Pancreas (tissue), 10 donors: ENCODE measurements at places on chromosomes 12 and 14. TPM values are rescaled to one million over a fixed set of nuclear protein-coding genes. Genes with fewer than 3 reads are reported as not detected.

Gene LMNTD1
- 0.55 TPM for total RNA-seq

Gene GZMH
- total RNA-seq: 0.67 TPM

Gene BICDL1
- 5.7 TPM for total RNA-seq

Gene PSMA6
- total RNA-seq: 70.7 TPM

Gene C3AR1
- total RNA-seq: 0.93 TPM

Gene SMCO2
- total RNA-seq: not detected

Gene SRRM4
- total RNA-seq: not detected

Gene PLCZ1
- not detected for total RNA-seq

GRCh38 chr14:89298056-89298834 is 118.8 kb downstream of the FOXN3 start:
- DNase-seq: no peak

GRCh38 chr12:45284096-45284901 is 68.4 kb downstream of the ANO6 start:
- DNase-seq: no peak

GRCh38 chr12:1369460-1369859 is 224.9 kb downstream of the FBXL14 start:
- DNase-seq: no peak

- no peak for DNase-seq
Measured at GRCh38 chr14:80356413-80356812, 145.1 kb upstream of the DIO2 start.

DNA sequence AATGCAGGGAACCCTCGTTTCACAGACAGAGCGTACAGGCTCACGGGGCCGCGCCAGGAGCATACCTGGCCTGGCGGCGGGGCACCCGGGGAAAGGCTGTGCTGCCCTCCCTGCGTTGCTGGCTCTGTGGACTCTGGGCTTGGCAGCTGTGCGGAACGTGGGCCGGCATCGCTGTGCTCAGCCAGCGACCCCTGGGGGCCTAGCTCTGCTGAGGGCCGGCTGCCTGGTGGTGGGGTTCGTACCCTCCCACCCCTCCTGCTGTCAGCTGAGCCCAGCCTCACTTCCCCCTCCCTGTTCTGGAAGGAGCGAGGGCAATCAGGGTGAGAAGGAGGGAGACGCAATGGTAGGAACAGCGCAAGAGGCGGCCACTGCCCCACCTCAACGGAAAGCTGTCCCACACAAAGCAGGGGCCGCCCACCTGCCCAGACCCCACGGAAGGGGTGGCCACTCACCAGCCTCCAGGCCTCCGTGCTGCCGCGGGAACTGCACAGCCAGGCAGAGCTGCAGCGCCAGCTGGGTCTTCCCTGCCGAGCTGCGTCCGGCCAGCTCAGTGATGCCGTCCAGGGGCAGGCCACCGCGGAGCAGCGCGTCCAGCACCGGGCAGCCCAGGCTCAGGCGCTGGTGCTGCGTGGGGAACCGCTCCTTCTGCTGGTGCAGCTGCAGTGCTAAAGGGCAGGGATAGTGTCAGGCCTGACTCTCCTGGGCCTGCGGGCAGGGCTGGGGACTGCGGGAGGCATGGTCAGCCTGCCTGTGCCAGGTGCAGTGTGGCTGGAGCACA is 8.5 kb downstream of the XRCC3 start:
- DNase-seq: peak; percentile 26

DNA sequence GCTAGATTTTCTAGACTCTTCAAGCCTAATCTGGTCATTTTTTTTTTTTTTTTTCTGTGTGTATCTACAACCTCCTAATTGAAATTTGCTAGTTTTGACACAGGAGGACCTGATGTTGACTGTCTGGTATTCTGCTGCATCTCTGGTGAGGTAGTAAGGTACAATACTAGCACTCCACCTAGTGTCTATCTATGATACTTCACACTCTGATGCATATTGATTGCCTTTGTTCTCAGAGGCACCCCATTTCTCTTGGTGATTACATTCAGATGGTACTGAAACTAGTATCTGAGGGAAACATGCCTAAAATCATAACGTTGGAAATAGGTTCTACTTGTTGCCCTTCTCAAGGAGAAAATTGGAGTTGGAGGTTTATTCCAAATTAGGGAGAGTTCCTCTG is 930.5 kb upstream of the NOVA1 start:
- no peak for DNase-seq

DNA sequence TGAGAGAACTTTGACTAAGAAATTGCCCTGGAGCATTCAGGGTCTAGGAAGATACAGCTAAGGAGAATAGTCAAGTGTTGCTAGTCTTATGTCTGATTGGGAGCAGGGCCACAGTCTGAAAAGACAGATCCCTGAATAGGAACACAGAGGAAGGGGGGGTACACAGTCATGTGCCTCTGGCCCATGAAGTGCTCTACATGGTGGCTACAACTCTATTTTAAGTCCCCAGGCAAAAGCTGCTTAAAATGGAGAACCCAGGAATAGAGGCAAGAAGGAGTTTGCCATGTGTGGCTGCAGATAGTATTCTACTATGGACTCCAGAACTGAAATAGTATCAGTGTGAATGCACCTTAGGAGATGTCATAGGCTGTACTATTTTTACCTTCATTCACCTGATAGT is 118.0 kb upstream of the NPAS3 start:
- DNase-seq: no peak

- DNase-seq: no peak
Measured at GRCh38 chr12:125161712-125162022, 96.4 kb downstream of the AACS start.

DNA sequence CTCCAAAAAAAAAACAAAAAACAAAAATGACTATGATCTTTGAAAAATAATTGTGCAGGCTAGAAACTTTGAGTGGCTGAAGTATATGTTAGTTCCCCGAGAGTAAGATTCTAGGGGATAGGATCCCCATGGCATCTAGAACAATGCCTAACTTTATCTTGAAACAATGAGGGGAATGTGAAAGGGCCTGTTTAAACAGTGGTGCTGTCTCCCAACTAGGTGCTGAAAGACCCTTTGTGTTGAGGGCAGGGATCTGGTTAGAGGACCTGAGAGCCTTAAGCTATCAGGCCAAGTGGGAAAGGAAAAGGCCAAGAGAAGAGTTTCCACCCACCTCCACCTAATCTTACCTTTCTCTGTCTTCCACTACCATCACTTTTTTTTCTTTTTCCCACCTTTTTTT is 6.8 kb upstream of the YLPM1 start:
- DNase-seq: no peak

- DNase-seq: no peak
Measured at GRCh38 chr12:108759924-108760323, 28.6 kb upstream of the CORO1C start.

GRCh38 chr14:100443603-100444002 is 120.5 kb downstream of the SLC25A47 start:
- no peak for DNase-seq

- no peak for DNase-seq
Measured at GRCh38 chr12:49543914-49544815, 5.3 kb downstream of the KCNH3 start.

DNA sequence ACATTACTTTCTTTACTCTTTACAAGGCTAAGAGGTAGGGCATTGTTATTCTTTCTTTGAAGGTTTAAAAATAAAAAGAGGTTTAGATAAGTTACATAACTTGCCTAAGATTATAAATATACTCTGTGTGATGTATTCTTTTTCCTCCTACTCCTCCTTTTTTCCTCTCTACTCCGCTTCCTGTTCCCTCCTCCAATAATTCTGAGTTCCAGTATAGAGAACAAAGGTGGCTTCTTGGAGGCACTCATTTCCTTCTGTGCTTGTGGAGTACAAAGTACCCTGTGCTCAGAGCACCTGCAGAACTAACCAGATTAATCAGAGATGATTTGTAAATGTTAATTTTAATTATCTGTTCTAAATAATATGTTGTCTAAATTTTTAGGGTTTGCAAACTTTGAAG is 11.3 kb downstream of the LRRC9 start:
- no peak for DNase-seq

- no peak for DNase-seq
Measured at GRCh38 chr12:6464531-6464930, 5.9 kb downstream of the VAMP1 start.

GRCh38 chr14:24883576-24883975 is 166.4 kb downstream of the STXBP6 start:
- DNase-seq: no peak

DNA sequence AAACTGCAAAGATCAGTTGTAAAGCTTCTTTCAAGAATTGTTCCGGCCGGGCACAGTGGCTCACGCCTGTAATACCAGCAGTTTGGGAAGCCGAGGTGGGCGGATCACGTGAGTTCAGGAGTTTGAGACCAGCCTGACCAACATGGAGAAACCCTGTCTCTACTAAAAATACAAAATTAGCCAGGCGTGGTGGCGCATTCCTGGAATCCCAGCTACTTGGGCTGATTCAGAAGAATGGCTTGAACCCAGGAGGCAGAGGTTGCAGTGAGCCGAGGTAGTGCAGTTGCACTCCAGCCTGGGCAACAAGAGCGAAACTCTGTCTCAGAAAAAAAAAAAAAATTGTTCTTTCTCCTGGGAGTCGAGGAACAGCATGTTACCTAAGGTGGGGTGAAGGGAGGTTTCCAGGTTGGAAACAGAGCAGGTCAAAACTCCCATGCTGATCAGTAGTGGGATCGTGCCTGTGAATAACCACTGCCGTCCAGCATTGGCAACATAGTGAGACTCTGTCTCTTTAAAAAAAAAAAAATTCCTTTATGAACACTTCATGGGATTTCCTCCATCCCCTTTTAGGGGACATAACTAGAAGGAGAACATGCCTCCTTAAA is 13.9 kb downstream of the FBXO34 start:
- DNase-seq: no peak

- DNase-seq: no peak
Measured at GRCh38 chr14:92314182-92314581, 8.8 kb upstream of the SLC24A4 start.

- no peak for DNase-seq
Measured at GRCh38 chr12:20451761-20452160, 83.4 kb downstream of the PDE3A start.

GRCh38 chr12:52969166-52969795 is 20.4 kb downstream of the KRT18 start:
- no peak for DNase-seq

GRCh38 chr14:27435923-27436670 is 838.3 kb upstream of the NOVA1 start:
- DNase-seq: no peak

DNA sequence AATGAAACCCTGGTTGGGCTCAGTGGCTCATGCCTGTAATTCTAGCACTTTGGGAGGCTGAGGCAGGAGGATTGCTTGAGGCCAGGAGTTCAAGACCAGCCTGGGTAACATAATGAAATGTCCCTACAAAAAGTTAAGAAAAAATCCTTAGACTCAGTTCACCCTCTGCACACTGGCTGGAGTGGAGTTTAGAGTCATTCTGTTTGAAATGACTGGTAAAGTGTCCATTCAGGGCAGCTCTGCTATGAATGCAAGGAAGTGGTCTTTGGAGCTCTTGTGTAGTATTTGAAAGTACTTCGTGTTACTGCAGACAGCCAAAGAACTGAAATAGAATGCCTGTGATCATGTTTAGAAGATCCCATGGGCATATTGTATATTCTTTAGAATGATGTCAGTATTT is 466.5 kb downstream of the PCNX1 start:
- DNase-seq: no peak

- no peak for DNase-seq
Measured at GRCh38 chr14:94269156-94269555, 23.9 kb downstream of the SERPINA10 start.
